ENCODE measurements at places on chromosomes 6 and 20. TPM values are rescaled to one million over a fixed set of nuclear protein-coding genes. Genes with fewer than 3 reads are reported as not detected.

Gene RGS19
- total RNA-seq, result 95.1 TPM

Gene HLA-G
- total RNA-seq, result 1.6 TPM

Gene SYCP2L
- not detected for total RNA-seq

Gene PTK6
- total RNA-seq, result 0.11 TPM

Gene TMEM170B
- total RNA-seq, result 1.6 TPM

Gene R3HDML
- not detected for total RNA-seq

Gene TMEM14B
- total RNA-seq, result 90.7 TPM

Gene KIF6
- not detected for total RNA-seq

Gene PXT1
- total RNA-seq, result 0.22 TPM

Gene CCN6
- total RNA-seq, result not detected

Gene BANF2
- total RNA-seq, result not detected

Gene HLA-DMB
- 14.7 TPM for total RNA-seq

Gene ERVFRD-1
- not detected for total RNA-seq

Gene DDO
- not detected for total RNA-seq

Gene SNAP25
- total RNA-seq, result not detected

Gene RAET1L
- total RNA-seq, result not detected

Gene TMC2
- not detected for total RNA-seq

Gene MOXD1
- total RNA-seq, result not detected

Gene PRELID3B
- total RNA-seq, result 57.3 TPM

Gene RAMACL
- total RNA-seq, result 0.48 TPM

Gene RHAG
- not detected for total RNA-seq

Gene NOL7
- 54.0 TPM for total RNA-seq

Measured in activated naive CD8-positive, alpha-beta T cell treated with anti-CD3 and anti-CD28 coated beads, Interleukin-2, amount 10 ng/mL, durations not matched to agents 7 days and 5 days (primary cell).